ENCODE measurements at places on chromosomes 12 and 14.

- no peak for DNase-seq
Measured at GRCh38 chr12:127620735-127621355, 646.1 kb upstream of the TMEM132C start.

DNA sequence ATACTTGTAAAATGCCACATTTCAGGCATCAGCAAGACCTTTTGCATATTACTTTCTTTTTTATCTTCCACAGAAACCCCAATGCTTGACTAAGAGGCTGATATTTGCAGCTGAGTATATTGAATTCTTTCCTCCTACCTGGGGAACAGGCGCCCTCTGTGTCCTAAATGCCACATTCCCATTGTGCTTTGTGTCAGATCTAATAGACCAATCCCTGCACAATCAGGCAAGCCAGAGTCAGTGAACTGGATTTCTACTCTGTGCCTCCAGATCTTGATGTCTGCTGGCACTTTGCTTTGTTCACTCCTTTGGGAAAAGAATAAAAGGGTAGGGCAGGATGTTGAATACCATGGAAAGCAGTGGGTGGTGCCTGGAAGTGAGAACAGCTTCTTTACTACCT is 22.4 kb upstream of the TAS2R42 start:
- no peak for DNase-seq

- no peak for DNase-seq
Measured at GRCh38 chr14:52740751-52741150, 10.8 kb downstream of the STYX start.

- DNase-seq = peak; percentile 41
Measured at GRCh38 chr12:130870442-130871285, 1.2 kb upstream of the RAN start.

DNA sequence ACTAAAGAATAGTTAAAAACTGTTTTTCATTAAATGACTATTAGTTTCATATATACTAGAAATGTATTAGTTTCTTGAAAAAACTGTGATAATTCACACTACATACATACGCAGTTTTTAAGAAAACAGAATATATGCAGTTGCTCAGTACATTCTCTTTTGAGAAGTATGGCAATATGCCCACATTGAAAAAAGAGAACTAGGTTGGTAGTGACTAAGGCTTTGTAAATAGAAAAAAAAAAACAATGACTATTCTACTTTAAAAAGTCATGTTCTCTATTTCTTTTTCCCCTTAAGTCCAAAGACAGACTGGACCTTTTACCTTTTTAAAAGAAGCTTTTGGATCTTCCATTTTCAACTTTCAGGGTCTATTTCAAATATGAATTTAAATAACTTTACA is 25.0 kb downstream of the SNX6 start:
- no peak for DNase-seq

- no peak for DNase-seq
Measured at GRCh38 chr12:91618281-91618680, 435.7 kb upstream of the DCN start.

- DNase-seq = no peak
Measured at GRCh38 chr14:68238976-68239375, 419.4 kb downstream of the RAD51B start.

DNA sequence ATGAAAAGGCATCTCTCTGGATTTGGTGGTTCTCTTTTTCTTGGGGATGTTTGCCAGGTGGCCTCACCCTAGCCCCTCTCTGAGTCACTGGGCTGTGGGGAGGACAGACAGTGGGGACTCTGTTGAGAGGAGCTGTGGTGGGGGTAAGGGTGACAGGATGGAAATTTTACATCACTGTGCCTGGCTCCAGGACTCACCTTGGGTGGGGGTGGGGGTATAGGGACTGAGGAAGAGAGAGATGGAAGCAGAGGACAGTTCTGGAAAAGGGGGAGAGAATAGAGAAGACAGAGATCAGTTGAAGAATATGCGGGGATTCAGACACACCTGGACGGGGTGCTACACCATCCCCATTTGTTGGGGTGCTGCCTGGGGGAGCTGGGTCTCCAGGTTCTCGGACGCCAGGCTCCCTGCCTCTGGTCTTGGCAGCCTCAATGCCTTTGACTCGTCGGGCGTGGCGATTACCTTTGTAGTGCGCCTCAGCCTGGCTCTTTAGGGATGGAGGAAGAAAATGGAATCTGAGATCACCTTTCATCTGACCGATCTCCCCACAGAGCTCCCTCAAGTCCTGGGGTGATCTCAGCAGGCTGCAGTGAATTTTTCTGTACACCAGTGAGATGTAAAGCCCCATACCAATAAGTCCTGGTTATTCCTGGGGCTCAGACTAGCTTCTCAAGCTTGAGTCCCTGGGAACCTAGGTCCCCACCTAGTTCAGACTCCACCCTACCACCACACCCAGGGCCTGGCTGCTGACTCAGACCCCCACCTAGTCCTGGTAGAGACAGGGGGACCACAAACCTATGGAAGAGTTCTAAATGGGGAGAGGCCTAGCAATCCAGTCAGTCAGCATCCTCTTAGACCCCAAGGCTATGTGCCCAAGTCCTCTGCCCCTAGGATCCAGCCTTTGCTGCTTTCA is 9.6 kb upstream of the GPR84 start:
- no peak for DNase-seq

- no peak for DNase-seq
Measured at GRCh38 chr14:87049950-87050349, 943.0 kb downstream of the GALC start.

Measured in stimulated activated CD8-positive, alpha-beta memory T cell treated with anti-CD3 and anti-CD28 coated beads, Interleukin-2, amount 100 ng/mL, for 1 hour (primary cell).